GM23248 (cell line): ENCODE measurements at places on chromosomes 16 and 17.

GRCh38 chr17:57294629-57295501 lies 38.5 kb downstream of the MSI2 start:
- DNase-seq: no peak

- peak; percentile 80 for DNase-seq
Observed at GRCh38 chr17:7912927-7913524, 3.1 kb downstream of the RNF227 start.

DNA sequence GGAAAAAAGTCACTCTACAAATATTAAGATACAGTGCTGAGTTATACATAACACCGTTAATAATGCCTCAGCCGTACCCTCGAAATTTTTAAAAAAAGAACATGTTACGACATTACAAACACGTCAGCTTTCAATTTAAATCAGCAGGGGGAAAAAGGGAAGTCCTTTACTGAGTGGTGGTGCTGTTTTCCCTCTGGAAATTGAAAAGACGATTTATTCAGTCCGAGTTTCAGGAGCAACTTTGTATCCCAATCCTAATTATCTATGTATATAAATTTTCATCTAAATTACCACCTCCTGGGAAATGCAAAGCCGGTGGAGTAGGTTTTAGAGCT lies 1.3 kb downstream of the NETO2 start:
- peak; percentile 55 for DNase-seq

- DNase-seq: peak; percentile 89
Observed at GRCh38 chr17:29219378-29220047, 27.1 kb upstream of the CRYBA1 start.

GRCh38 chr16:78022347-78023060 lies at the start of gene CLEC3A:
TSS of gene CLEC3A (plus strand) at chr16:78022548. CDS start at chr16:78022627, 79 bp downstream.
- DNase-seq: no peak

GRCh38 chr17:33776304-33776703 lies 478.8 kb upstream of the CCL2 start:
- no peak for DNase-seq

DNA sequence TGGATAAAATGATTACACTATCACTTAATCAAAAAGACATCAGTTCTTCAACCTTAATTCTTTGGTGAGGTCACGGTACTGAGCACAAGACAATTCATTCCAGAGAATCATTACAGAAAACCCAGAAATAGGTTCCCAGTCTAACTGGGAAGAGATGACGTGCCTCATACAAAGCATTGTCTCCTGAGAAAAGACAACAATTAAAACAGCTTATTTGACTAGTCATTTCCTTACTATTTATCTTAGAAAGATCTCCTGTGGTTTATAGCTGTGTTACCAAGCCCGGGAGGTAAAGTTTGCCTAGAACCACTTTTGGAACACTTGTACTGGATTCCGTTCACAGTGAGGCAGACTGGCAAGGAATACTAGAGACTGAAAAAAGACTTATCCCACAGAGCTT lies 5.1 kb downstream of the PHF12 start:
- DNase-seq: peak; percentile 93

GRCh38 chr16:30131869-30132475 lies 9.0 kb upstream of the MAPK3 start:
- no peak for DNase-seq

- no peak for DNase-seq
Observed at GRCh38 chr17:43644081-43644480, 17.6 kb downstream of the MEOX1 start.
